ENCODE measurements at places on chromosomes 6 and 20.
A peak's percentile ranks its signal among the peaks of the same experiment; 100 is the strongest.

DNA sequence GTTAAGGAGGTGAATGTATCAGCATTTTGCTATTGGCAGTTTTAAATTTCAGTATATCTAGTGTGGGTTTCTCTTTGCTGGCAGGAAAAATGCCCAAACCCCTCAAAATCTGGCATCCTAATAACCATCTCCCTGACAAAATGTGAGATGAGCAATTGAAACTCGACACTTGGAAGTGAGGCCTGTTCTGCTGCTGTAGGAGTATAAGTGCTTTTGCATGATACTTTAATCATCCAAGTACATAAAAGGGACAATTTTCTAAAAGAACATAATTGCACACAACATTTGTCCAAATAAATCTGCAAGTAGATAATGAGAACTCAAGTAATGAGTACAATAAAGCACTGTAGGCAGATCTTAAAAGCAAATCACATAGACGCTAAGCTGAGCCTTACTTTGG is 36.5 kb downstream of the LAMP5 start:
- H3K27me3 ChIP-seq: no peaks in the 10 kb centered on the region
- no peaks in the 10 kb centered on the region for H3K4me1 ChIP-seq
- no peak overlapping the region for H3K27ac ChIP-seq
- H3K36me3 ChIP-seq: no peaks in the 10 kb centered on the region
- H3K4me3 ChIP-seq: no peak overlapping the region
- no peak for DNase-seq

DNA sequence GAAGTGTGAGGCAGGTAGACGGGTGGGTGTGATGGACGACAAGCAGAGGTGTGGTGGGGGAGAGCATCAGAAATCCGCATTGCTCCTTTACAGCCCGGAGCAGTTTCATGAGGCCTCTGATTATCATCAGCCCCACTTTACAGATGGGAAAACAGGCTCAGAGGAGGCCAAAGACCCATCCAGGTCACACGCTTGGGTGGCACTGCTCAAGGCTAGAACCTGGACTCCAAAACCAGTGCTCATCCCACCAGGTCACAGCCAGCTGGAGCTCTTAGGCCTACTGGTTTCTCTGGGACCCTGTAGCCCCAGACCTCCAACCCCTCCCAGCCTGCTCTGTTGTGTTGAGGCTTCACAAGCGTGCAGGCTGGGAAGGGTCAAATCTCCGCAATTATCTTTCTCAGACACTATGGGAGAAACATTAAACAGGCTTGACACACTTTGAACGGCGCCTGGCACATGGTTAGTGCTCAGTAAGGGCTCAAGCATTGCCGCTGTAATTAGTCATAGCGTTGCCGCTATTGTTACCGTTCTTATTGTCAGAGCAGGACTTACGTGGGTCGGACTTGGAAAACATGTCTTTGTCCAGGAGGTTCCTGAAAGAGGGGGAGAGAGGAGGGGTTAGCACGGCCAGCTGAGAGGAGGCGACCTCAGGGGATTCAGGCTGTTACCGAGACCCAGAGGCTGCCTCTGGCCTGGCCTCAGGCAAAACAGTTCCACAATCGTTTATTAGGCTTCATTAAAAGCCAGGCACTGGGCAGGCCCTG is 16.6 kb downstream of the CPNE5 start:
- H3K27ac ChIP-seq: no peak overlapping the region
- H3K4me1 ChIP-seq: no peaks in the 10 kb centered on the region
- no peak overlapping the region for H3K4me3 ChIP-seq

GRCh38 chr6:48996461-48997119 is 466.5 kb downstream of the MMUT start:
- DNase-seq: no peak
- no peaks in the 10 kb centered on the region for H3K4me1 ChIP-seq
- H3K27ac ChIP-seq: no peak overlapping the region
- no peaks in the 10 kb centered on the region for H3K36me3 ChIP-seq
- no peaks in the 10 kb centered on the region for H3K27me3 ChIP-seq
- H3K4me3 ChIP-seq: no peak overlapping the region

GRCh38 chr6:107154131-107154800 is 39.0 kb upstream of the BEND3 start:
- H3K4me1 ChIP-seq: no peaks in the 10 kb centered on the region
- H3K36me3 ChIP-seq: no peaks in the 10 kb centered on the region
- no peak overlapping the region for H3K27ac ChIP-seq
- peak; percentile 24 for DNase-seq
- no peaks in the 10 kb centered on the region for H3K27me3 ChIP-seq

- no peak for DNase-seq
- H3K4me1 ChIP-seq: peaks cover 4% of the 10 kb centered on the region
- no peaks in the 10 kb centered on the region for H3K27me3 ChIP-seq
- H3K36me3 ChIP-seq: no peaks in the 10 kb centered on the region
These were observed 111.5 kb downstream of the HFE start for GRCh38 chr6:26198722-26199056.

DNA sequence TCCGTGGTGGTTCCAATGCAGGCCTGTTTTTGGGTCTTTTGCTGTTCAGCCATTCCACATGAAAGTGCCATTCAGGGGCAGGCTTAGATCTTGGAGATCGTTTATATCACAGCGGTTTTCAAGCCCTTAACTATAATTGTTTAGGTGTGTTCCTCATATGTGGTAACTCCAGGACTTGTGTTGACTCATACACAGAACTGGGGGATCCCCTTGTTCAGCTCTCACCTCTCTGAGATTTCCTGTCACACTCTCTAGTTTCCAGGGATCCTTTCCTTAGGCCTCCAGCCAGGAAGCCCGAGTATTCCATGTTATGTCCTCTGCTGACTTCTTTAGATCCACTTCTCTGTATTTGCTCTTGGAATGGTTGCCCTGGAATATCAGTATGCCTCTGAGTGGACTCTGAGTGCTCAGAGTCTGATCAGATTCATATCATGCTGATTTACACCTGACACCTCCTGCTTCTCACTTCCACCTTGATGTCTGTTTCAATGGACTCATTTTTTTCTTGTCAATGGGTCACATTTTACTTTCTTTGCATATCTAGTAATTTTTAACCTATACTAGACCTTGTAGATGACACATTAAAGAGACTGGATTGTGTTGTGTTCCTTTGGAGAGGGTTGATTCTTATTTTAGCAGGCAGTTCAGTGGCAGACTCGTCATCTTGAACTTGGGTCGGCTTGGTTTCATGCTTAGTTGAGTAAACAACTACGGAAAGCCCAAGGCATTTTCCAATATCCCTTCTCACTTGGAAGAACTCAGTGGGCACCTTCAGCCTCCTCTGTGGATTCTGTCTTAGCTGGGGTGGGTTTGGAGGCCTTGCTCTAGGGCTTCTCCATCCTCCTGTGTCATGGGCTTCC is 13.1 kb downstream of the NTSR1 start:
- DNase-seq: no peak
- no peaks in the 10 kb centered on the region for H3K36me3 ChIP-seq
- H3K27ac ChIP-seq: no peak overlapping the region
- no peaks in the 10 kb centered on the region for H3K4me1 ChIP-seq

DNA sequence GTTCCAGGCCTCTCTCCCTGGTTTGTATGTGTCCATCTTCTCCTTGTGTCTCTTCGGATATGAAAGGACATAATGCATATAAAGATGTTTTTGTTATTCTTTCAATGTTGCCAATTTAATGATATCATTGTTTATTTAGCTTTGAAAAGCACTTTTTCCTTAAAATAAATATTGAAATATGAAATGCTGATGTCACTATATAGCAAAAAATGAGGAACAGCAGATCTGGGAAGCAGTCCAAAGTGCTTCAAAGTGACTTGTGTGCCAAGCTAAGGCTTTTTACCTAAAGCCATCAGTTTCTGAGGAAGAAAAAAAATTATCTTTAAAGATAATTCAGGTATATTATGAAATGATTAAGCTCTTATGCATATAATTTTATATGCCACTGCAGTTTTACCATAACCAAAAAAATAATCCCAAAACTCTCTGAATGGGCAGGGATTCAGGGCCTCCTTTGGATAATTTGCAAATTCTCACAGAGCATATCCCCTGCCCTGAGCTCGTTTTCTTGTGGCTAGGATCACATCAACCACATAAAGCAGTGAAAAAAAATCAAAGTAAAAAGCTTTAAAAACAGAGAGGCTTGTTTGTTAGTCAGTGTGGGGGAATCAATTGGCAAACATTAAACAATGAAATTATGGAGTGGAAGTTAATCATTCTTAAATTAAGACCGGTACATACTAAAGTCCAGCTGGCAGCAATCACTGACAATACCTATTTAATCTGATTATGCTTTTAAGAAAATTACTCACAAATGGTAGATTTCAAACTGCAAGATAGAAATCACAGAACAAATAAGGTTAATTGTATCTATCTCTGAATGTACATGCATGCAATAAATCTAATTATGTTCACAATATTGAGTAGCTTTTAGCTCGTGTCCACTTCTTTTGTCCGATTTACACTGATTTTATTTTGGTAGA is 1027.9 kb upstream of the ADGRB3 start:
- no peak overlapping the region for H3K4me3 ChIP-seq
- peak; percentile 93 for DNase-seq
- no peaks in the 10 kb centered on the region for H3K36me3 ChIP-seq
- no peaks in the 10 kb centered on the region for H3K4me1 ChIP-seq
- H3K27me3 ChIP-seq: no peaks in the 10 kb centered on the region

GRCh38 chr20:31633339-31633914 is 4.3 kb upstream of the COX4I2 start:
- H3K27me3 ChIP-seq: no peaks in the 10 kb centered on the region
- no peak for DNase-seq
- peaks cover 5% of the 10 kb centered on the region for H3K4me1 ChIP-seq

DNA sequence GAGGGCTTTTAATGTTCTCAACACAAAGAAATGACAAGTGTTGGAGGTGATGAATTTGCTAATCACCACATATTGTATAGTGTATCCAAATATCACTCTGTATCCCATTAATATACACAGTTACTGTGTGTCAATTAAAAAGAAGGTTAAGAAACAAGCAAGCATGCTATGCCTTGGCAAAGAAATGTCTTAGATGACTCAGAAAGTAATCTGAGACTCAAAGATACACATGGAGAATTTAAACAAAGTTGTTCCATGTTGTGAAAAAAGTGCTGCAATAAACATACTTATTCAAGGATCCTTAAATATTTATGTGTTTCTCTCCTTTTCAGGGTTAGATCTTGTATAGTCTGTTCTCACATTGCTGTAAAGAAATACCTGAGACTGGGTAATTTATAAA is 300.9 kb downstream of the DHX35 start:
- no peaks in the 10 kb centered on the region for H3K4me1 ChIP-seq
- no peaks in the 10 kb centered on the region for H3K36me3 ChIP-seq
- no peak overlapping the region for H3K4me3 ChIP-seq
- peak; percentile 45 for DNase-seq
- no peaks in the 10 kb centered on the region for H3K27me3 ChIP-seq
- H3K27ac ChIP-seq: no peak overlapping the region

- H3K4me1 ChIP-seq: no peaks in the 10 kb centered on the region
- H3K27me3 ChIP-seq: no peaks in the 10 kb centered on the region
- H3K4me3 ChIP-seq: no peak overlapping the region
- H3K36me3 ChIP-seq: no peaks in the 10 kb centered on the region
- H3K27ac ChIP-seq: no peak overlapping the region
These were observed 116.3 kb upstream of the TCF21 start for GRCh38 chr6:133772567-133772966.

DNA sequence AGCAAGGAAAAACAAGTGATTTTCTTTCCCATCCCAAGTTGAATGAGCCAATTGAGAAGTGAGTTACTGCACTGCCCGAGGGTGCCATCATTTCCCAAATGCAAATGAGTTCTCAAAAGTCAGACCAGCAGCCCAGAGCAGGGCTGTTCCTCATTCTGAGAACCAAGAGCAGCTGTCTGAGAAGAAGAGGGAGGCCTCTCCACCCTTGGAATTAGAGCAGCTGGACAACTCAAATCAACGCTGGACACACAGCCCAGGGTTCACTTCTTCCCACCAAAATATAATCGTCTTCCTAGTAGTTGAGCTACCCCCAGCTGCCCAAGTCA is 4.6 kb upstream of the PREX1 start:
- peaks cover 5% of the 10 kb centered on the region for H3K4me1 ChIP-seq
- DNase-seq: no peak
- no peaks in the 10 kb centered on the region for H3K36me3 ChIP-seq

DNA sequence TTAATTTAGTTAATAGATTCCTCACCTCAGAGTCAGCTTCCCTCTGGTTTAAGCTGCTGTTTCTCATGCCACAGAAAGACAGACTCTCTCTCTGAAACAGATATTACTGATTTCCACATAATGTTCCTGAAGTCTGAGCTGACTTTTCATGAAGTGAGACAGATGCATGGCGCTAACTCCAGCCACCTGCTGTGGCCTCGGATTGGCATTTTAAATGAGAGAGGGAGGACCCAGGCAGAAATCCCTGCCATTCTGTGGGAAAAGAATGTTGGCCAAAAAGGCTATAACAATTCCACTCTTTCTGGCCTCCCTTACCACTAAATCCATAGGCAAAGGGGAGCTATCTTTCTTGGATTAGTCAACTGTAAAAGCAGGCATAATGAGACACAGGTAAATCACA is 354.1 kb upstream of the CDH4 start:
- H3K4me1 ChIP-seq: no peaks in the 10 kb centered on the region
- no peaks in the 10 kb centered on the region for H3K27me3 ChIP-seq
- no peak overlapping the region for H3K27ac ChIP-seq
- DNase-seq: no peak

DNA sequence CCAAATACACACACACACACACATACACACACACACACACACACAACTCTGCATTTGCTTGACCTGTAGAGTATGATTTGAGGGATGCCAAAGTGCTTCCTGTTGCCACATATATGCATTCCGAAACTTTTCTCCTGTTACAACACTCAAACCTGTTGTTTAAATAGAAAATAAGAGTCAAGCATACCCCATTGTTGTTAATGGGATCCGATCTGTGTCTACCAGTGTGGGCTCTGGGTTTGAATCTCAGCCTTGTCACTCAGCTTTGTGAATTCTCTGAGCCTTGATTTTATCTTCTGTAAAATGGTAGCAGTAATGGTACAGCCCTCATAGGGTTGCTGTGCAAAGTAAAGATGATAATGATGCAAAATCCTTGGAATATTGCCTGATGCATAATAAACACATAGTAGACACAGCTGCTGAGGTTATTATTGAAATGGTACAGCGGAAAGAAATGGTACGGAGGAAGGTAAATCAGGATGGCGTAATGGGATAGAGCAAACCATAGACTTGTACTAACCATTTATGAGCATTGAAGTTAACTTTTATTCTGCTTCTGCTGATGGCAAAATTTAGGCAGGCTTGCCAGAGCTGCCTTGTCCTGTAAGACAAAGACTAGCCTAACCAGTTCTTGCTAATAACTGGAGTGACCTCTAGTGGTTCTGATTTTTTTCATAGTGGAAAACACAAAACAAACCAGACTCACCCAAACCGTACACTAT is 113.5 kb upstream of the PHACTR1 start:
- peak; percentile 62 for DNase-seq
- H3K36me3 ChIP-seq: no peaks in the 10 kb centered on the region
- no peak overlapping the region for H3K27ac ChIP-seq
- H3K4me1 ChIP-seq: no peaks in the 10 kb centered on the region

DNA sequence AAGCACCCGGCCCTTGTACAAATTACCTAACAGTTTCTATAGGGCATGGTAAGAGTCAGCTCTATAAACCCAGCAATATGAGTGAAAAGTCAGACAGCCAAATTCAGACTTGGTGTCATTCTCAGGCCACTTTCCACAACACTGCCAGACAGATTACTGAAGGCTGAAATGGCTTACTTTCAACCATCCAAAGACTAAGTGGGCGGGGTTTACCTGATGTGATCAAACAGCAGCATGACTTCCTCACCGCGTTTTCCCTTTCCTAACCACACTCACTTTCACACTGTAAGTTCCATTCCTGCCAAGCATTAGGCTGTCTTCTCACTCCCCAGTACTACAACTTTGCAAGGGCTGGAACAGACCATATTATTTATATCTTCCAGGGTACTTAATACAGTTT is 85.9 kb downstream of the SMLR1 start:
- DNase-seq: no peak
- peaks cover 2% of the 10 kb centered on the region for H3K4me1 ChIP-seq
- no peaks in the 10 kb centered on the region for H3K27me3 ChIP-seq
- no peaks in the 10 kb centered on the region for H3K36me3 ChIP-seq
- no peak overlapping the region for H3K27ac ChIP-seq
